ENCODE measurements at places on chromosomes 4 and X. TPM values are rescaled to one million over a fixed set of nuclear protein-coding genes. Genes with fewer than 3 reads are reported as not detected.
A peak's percentile ranks its signal among the peaks of the same experiment; 100 is the strongest.

- H3K36me3 ChIP-seq = peaks cover 12% of the 10 kb centered on the region
- no peak for DNase-seq
- H3K4me3 ChIP-seq = no peak overlapping the region
- no peak overlapping the region for H3K27ac ChIP-seq
Measured at GRCh38 chrX:19972984-19973383, 17.9 kb downstream of the BCLAF3 start.

GRCh38 chr4:48654015-48654664 is 125.9 kb downstream of the FRYL start:
- H3K4me3 ChIP-seq = no peak overlapping the region
- peaks cover 21% of the 10 kb centered on the region for H3K4me1 ChIP-seq
- peak overlapping the region; percentile 82 for H3K27ac ChIP-seq
- no peak for DNase-seq

GRCh38 chrX:107804427-107804826 is 21.2 kb upstream of the MID2 start:
- no peak for DNase-seq
- H3K4me1 ChIP-seq = no peaks in the 10 kb centered on the region
- H3K27ac ChIP-seq = no peak overlapping the region
- peaks cover under 1% of the 10 kb centered on the region for H3K27me3 ChIP-seq
- H3K4me3 ChIP-seq = no peak overlapping the region
- H3K36me3 ChIP-seq = no peaks in the 10 kb centered on the region

The CDS1 gene
- 1.3 TPM for total RNA-seq

DNA sequence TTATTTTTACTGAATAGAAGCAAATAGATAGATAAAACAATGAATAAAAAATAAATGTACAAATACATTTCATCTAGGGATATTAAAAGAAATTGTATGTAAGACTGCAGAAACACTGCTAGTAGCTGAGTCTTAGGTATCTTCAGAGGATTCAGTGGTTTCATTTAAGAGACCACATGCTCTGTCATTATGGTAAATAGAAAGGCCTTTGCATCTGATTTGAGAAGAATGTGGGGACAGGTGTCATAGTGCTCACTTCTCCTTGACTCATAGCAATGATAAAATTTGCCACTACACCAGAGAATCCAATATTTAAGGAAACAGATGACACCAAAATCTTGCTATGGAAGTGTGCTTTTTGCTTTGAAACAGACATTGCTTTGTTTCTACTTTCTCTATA is 59.8 kb upstream of the PPP1R2C start:
- H3K4me3 ChIP-seq = no peak overlapping the region
- no peaks in the 10 kb centered on the region for H3K4me1 ChIP-seq
- no peaks in the 10 kb centered on the region for H3K27me3 ChIP-seq
- H3K27ac ChIP-seq = no peak overlapping the region
- H3K36me3 ChIP-seq = no peaks in the 10 kb centered on the region

All from glutamatergic neuron (in vitro differentiated cells).